ENCODE measurements at places on chromosomes 12 and 14.

DNA sequence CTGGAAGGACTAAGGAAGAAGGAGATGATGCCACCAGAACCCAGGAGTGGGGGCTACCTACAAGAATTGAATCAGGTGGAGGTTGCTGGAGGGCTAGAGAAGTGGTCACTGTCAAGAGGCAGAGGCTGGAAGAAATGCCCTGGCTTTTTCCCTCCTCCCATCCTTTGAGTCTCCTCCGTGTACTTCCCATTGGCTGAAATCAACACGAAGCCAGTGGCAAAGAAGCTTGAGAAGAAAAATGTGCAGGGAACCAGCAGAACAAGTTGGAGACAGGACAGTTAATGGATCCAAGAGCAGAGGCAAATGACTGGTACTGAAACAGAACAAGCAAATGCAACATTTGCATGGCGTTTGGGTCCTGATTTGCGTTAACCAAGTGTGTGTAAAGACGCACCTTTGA is 9.1 kb upstream of the FBLN5 start:
- no peak for DNase-seq

GRCh38 chr12:20272801-20273200 is 95.5 kb upstream of the PDE3A start:
- DNase-seq = no peak

GRCh38 chr12:46269429-46270241 is 792 bp upstream of the SLC38A1 start:
- DNase-seq = peak; percentile 38

DNA sequence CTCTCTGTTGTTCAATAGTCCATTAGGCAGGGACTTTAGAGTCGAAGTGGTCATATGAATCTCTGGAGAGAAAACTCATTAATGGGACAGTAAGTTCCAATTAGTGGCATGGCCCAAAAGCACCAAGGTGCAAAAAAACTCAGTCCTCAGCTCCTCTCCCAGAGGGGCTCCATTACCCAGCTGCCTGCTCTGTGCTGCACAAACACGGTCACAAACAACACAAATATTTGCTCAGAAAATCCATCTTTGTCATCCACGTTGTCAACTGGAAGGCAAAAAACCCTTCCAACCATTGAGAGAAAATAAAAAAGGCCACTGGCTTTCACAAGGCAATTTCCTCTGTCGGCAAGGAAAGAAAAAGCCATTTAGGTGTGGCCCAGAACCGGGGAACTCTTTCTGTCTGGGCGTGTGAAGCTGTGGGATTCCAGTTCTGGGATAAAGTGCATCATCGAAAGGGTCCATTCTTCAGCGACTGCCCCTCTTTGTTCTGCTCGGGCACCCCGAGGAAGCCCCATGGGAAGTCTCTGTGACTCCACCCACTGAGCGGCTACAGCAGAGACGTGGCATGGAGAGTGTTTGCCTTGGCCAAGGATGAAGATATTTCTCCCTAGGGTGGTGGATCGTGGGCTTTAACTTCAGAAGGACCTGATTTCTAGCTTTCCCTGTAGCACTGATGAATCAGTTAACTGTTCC is 137.6 kb downstream of the VRK1 start:
- DNase-seq = no peak

- peak; percentile 56 for DNase-seq
These were observed 117.2 kb upstream of the ATP2B1 start for GRCh38 chr12:89825591-89826449.

- DNase-seq = no peak
These were observed 449.5 kb downstream of the BCAT1 start for GRCh38 chr12:24499151-24500146.

- no peak for DNase-seq
These were observed 237.8 kb downstream of the CACNA1C start for GRCh38 chr12:2290516-2291065.

DNA sequence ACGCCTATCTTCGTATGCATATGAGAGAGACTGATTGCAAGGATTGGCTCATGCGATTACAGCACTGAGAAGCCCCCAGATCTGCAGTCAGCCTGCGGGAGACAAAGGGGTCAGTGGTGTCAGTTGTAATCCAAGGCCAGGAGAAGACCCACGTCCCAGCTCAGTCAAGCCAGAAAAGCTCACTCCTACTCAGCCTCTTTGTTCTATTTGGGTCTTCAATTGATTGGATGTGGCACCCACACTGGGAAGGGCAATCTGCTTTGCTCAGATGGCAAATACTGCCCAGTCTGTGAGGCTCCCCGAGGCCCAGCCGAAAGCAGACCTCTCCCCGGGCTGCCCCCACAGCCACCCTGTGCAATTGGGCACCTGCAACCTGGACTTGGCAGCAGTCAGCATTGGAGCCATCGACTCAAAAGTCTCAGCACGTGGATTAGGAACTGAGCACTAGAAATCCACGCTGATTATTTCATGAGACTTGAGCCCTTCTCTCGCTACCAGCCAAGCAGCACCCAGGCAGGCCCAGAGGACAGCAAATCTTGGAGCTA is 39.6 kb upstream of the TMEM179 start:
- no peak for DNase-seq

DNA sequence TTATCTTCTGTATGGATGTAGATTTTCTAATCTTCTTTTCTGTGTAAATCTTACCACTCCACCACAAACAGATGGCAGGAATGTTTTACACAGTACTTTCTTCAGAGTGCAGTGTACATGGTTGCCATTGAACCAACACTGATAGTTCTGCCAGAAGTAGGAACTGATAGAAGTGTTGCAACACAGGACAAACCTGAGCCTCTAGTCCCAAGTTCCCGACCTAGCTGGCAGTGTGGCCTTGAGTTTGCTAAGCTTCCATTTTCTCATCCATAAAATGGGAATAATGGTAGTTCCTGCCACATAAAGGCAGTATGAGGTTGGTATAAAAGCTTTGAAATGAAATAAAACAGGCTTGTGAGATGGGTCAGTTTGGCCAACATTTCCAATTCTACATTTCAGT is 50.8 kb upstream of the SAV1 start:
- DNase-seq = no peak

GRCh38 chr14:65431951-65432350 is 19.4 kb downstream of the FUT8 start:
- DNase-seq = no peak

DNA sequence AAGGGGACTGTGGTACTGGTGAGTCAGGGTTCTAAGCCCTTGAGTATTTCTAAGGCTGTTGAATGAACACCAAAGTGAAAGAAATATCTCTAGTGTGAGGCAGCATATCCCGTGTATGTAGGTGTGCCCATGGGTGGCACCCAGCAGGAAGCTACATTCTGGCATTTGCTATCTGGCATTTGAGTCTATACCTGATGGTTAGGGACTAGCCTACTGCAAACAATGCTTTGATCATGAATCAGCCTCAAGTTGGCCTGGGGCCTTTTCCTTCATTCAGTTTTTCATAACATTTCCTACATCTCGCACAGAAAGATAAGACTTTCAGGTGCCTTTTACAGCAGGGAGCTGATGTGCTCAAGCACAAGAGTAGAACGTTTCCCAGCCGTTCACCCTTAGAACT is 85.7 kb upstream of the E2F7 start:
- DNase-seq = no peak

- no peak for DNase-seq
These were observed 21.4 kb downstream of the AGAP2 start for GRCh38 chr12:57717131-57717530.
